ENCODE measurements at places on chromosomes 7 and 10. TPM values are rescaled to one million over a fixed set of nuclear protein-coding genes. Genes with fewer than 3 reads are reported as not detected.

DNA sequence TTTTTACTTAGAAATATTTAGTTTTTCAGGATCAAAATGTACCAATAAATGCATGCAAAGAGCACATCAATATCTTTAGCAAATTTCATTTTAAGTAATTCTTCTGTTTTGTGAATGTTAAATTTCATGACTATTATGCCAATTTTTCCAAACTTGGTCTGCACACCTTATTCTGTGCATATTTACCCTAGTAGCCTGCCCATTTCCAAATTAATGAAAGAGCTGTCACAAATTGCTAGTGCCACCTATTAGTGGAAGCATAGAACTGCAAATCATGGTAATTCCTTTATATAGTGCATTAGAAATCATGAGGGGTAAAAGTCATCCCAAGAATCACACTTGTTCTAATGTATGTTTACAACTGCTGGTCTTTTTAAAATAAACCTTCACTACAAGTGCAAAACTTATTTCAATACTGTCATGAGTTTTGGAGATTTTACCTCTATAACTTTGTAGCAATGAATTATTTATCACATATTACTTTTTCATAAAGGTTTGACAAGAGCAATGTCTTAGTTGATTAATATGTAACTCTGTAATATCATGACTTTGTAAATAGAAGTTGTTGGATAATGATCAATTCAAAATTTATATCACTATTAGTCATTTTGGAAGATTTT lies 5.7 kb downstream of the SEMA3A start:
- DNase-seq: no peak

The ANTXRL gene
- polyA plus RNA-seq: not detected

GRCh38 chr10:101226491-101227428 lies 2.5 kb downstream of the LBX1 start:
- no peak for DNase-seq

GRCh38 chr7:128119036-128119435 lies 87.8 kb upstream of the LRRC4 start:
- DNase-seq: no peak

DNA sequence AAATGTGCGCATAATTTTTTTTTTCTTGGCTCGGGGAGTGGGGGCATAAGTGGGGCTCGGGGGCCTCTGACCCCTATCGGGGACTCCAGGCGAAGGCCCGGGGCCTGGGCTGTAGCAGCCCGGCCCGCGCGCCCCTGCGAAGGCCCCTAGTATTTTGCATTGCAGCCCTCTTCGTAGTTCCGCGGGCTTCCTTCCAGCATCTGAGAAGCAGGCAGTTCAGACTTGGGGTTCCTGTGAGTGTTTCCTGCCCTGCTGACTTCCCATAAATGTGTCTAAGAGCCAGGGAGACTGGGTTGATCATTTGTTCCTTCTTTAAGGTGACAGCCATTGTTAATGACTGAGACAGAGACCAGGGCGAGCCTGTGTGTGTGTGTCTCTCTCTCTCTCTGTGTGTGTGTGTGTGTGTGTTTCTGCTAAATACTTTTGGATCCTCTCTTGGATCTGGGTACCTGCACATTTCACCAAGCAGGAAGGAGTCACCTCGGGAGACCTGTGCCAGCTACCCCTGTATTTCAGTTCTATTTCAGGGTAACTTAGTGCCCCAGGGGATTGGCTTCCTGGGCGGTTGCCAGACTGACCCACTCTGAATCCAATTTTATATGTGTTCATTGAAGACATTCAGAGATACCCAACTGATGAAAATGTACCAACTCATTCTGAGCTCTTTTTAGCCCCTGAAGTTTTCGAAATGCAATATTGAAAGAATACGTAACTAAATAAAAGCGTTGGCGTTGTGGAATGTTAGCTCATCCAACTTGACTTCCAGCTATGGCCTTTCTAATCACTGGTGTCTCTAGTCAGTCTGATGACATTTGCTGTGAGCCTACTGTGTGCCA lies 805 bp downstream of the MSRB2 start:
- peak; percentile 18 for DNase-seq

DNA sequence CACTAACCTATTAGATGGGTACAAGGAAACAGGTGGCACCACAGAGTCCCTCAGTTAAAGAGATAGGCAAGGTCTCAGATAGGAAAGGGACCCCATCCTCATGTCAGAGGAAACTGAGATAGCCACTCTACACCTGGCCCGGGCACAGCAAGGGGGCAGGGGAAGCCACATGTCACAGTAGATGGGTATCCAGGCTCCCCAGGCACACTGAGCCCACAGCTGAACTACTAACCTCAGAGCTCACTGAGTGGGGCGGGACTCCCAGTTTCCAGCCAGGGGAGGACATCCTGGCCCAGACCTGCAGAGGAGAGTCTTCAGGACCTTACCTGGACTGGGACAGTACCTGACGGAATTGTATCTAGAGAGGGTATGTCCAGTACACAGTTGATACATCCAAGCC lies 3.7 kb upstream of the CDHR1 start:
- no peak for DNase-seq

The SORBS1 gene
- polyA plus RNA-seq: 0.82 TPM

GRCh38 chr10:78025685-78026364 lies 3.5 kb downstream of the POLR3A start:
- DNase-seq: no peak

DNA sequence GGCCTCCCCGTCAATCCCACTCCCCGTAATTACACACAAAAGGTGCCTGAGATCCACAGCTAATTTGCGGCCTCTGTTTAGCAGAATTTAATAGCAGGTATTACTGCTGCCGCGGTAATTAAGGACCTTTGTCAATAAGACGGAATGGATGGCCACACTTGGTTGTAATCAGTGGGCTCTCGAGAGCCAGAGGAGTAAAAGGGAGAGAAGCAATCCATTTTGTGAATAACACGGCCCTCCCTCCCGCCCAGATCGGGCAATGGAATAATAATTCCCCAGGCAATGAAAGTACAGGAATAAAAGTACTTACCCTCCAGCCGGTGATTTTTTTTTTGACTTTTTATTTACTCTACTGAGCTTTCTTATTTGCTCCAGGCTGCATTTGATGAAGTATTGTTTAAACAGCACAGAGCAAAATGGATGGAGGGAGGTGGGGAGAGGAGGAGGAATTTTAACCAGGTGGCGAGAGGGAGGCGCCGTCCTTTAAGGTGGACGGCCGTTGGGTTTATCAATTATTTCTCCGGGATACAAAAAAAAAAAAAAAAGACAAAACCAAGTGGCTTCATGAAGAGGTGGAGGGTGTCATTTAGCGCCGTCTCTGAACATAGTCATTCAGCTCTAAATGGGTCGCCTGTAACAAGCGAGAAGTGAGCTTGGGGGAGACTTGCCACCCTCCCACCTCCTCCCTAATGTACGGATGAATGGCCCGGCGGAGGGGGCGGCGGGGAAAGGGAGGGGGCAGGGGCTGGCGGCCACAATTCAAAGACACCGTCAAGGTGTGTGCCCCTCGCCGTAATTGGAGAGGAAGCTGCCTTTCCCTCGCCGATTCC lies 120.3 kb downstream of the BUB3 start:
- no peak for DNase-seq

The ABCB4 gene
- polyA plus RNA-seq: not detected

GRCh38 chr7:26381476-26382353 lies 90.1 kb downstream of the SNX10 start:
- DNase-seq: no peak

- DNase-seq: no peak
Measured at GRCh38 chr7:132572526-132572925, 3.7 kb downstream of the PLXNA4 start.

The NRCAM gene
- polyA plus RNA-seq: not detected

The LIPA gene
- 196 TPM for polyA plus RNA-seq

- no peak for DNase-seq
Measured at GRCh38 chr7:146423446-146423845, 306.8 kb downstream of the CNTNAP2 start.

DNA sequence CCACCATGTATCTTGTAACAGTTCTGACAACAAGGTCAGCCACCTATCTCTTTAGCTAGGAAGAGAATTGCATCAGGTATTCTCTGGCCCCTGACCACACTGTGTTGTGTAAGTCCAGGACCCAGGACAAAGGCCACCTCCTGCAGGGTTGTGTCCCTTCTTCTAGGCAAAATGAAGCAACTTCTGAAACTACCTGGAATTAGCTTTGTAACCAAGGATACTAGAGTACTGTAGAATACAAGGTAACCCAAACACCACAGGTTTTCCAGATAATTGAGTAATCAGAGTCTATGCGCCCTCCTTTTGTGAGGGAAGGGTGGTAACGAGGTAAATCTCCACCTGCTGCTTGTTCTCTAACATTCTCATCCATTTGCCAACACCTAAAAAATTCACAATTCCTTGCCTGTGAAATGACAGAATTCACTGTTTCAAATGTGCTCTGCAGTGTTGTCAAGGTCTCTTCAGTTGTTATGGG lies 51.7 kb downstream of the SGMS1 start:
- no peak for DNase-seq

The PPIF gene
- 9.6 TPM for polyA plus RNA-seq

- no peak for DNase-seq
Measured at GRCh38 chr7:45325378-45325777, 167.8 kb downstream of the RAMP3 start.

The ARHGEF5 gene
- polyA plus RNA-seq: 0.27 TPM

The NUTM2E gene
- not detected for polyA plus RNA-seq

The LGI1 gene
- polyA plus RNA-seq: not detected

GRCh38 chr10:110337401-110337800 lies 32.7 kb upstream of the SMNDC1 start:
- no peak for DNase-seq

The ECHDC3 gene
- polyA plus RNA-seq: 0.77 TPM

The GALNT17 gene
- polyA plus RNA-seq: not detected

The ELFN1 gene
- polyA plus RNA-seq: 0.08 TPM

- DNase-seq: no peak
Measured at GRCh38 chr7:41975849-41976248, 261.2 kb downstream of the GLI3 start.

GRCh38 chr7:56083150-56083785 lies 9.5 kb downstream of the PHKG1 start:
- no peak for DNase-seq

- DNase-seq: no peak
Measured at GRCh38 chr7:31100871-31101270, 48.8 kb downstream of the ADCYAP1R1 start.

DNA sequence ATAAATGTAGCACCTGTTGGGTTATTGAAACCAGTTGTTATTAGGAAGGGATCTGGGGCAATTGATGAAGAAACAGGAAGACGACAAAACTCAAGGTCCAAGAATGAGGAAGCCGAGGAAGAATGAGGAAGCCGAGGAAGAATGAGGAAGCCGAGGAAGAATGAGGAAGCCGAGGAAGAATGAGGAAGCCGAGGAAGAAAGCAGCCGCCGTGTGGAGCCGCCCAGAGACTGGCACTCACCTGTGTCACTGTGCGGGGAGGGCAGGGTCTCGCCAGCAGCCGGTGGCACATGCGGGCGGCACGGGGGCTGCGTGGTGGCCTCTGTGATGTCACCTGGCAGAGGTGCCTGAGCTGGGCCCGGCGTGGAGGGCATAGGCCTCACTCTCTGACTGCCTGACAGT lies 71.1 kb upstream of the CFAP46 start:
- DNase-seq: no peak

- no peak for DNase-seq
Measured at GRCh38 chr7:32239764-32240163, 169.6 kb upstream of the PDE1C start.

The PKD1L1 gene
- polyA plus RNA-seq: not detected

The GRID1 gene
- polyA plus RNA-seq: not detected

GRCh38 chr7:136056651-136057231 lies 79.6 kb upstream of the MTPN start:
- no peak for DNase-seq

DNA sequence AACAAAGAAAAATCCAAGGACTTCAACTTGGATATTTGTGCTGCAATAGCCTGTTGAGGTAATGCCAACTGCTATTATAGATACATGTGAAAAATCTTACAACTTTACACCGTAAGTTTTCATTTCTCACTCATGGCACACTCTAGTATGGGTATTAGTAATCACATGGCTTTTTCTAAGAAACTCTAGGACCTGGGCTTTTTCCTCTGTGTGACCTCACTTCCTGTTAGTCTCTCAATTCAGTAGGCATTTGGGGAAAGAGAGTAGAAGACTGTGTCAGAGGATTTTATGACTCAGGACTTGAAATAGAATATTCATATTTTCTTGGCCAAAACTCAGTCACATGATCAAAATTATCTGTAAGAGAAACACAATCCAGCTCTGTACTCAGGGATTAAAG lies 1049.9 kb downstream of the REEP3 start:
- no peak for DNase-seq

DNA sequence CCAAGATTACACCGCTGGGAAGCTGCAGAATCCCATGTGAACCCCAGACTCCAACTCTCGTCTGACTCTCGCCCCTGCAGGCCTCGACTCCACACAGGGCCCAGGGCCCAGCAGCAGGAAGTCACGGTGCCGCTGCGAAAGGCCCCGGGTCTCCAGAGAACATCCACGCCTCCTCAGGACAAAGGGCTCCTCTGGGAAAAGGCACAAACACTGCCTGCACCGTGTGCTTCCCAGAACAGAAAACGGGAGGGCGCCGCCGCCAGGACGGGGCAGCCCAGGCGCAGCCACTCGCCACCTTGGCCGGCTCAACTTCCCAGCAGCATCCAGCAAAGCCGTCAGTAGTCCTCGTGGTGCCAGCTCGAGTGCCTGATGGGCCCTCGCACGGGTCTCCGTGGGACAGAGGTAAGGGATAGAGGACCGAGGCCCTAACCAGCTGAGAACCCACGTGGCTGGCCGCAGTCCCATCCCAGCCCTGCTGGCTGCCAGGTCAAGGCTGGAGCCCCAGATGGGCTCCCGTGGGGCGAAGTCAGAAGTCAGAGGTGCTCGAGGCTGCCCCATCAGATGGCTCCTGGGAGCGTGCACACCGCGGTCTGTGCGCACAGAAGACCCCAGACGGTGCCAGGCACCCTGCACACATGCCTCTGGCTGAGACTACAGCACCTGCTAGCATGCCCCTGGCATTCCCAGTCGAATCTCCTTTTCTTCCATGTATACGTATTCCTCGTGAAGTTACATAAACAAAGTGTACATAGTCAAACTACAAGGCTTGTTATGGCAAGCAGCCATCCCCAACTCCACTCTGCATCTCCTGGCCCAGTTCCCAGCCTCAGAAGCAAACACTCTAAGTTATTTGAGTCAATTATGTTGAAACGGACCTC lies 60.2 kb downstream of the MAD1L1 start:
- no peak for DNase-seq

DNA sequence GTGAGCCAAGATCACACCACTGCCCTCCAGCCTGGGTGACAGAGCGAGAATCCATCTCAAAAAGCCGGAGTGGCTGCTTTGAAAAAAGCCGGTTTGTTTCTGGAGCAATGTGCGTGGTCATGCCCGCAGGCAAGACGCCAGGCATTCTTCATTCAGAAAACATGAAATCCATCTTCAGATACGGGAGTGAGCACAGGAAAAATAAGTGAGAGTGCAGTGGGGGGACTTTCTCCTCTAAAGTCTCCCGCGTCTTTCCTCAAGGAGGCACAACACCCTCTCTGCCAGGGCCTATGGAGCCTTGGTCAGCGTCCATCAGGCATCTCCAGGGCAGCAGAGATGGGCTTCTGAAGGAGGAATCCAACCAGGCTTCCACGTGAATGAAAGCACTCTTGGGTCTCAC lies 62.3 kb upstream of the DGKI start:
- no peak for DNase-seq

The NME8 gene
- 4.7 TPM for polyA plus RNA-seq

The C10orf67 gene
- not detected for polyA plus RNA-seq

GRCh38 chr7:20314198-20314597 lies 16.5 kb upstream of the ITGB8 start:
- DNase-seq: no peak

The TFPI2 gene
- polyA plus RNA-seq: not detected

- no peak for DNase-seq
Measured at GRCh38 chr10:71638064-71638821, 81.3 kb downstream of the C10orf105 start.

All from immature natural killer cell (primary cell).